Fibroblast of skin of right biceps (primary cell): ENCODE measurements at places on chromosomes 5 and 9.

- DNase-seq = peak; percentile 74
Measured at GRCh38 chr5:54658010-54658409, 140.5 kb downstream of the SNX18 start.

DNA sequence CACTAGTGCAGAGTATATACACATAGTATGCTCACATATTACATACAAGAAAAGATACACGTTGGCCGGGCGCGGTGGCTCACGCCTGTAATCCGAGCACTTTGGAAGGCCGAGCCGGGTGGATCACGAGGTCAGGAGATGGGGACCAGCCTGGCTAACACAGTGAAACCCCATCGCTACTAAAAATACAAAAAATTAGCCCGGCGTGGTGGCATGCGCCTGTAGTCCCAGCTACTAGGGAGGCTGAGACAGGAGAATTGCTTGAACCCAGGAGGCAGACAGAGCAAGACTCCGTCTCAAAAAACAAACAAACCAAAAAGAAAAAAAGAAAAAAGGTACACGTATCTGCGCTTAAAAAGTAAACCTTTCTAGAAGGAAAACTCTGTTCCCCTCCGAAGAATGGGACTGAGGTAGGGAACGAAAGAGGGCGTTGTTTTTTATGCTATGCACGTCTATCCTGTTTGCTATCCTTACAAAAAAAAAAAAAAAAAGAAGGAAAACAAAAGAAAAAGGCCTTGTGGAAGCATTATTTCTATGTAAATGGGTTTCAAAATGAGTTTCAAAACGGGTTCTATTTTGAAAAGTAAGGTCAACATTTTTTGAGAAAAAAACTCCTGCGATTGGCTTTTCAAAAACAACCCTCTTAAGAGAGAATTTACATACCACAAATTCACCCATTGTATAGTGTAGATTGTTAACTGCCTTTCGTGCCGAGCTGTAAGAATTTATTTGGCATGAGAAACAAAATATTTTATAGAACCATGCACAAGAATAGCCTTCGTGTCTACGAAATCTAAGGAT is 1.2 kb downstream of the AK3 start:
- DNase-seq = no peak

DNA sequence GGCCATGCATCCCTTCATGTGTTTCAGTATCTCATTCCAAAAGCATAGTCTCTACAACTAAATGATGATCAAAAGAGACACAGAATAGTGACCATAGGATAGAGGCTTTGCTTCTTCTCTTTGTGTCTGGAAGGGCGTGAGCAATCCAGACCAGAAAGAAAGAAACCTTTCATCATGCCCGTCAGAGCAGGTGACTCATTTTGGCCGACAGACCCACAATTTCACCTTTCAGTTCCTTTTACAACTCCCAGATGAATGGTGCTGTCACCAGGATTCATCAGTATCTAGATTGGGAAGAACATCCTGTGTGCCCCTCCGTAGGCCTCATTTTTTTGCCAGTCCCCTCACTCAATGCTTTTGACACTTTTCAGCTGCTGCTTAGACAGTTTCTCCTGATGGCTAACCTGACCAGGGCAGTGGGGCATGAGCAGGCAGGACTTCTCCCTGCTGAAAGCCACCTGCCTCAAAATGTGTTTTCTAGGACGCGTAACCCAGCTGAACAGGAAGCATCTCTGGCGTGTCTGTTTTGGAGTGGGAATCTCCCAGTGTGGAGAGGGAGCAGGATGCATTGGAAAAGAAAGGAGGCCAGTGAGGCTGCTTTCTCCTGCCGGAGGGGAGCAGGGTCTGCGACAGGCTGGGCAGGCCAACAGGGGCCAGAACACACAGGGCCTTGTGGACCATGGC is 21.2 kb downstream of the ABLIM3 start:
- peak; percentile 37 for DNase-seq

- DNase-seq = no peak
Measured at GRCh38 chr5:59185757-59186385, 603.0 kb downstream of the RAB3C start.

- no peak for DNase-seq
Measured at GRCh38 chr5:69528035-69528434, 32.0 kb upstream of the GTF2H2C start.

DNA sequence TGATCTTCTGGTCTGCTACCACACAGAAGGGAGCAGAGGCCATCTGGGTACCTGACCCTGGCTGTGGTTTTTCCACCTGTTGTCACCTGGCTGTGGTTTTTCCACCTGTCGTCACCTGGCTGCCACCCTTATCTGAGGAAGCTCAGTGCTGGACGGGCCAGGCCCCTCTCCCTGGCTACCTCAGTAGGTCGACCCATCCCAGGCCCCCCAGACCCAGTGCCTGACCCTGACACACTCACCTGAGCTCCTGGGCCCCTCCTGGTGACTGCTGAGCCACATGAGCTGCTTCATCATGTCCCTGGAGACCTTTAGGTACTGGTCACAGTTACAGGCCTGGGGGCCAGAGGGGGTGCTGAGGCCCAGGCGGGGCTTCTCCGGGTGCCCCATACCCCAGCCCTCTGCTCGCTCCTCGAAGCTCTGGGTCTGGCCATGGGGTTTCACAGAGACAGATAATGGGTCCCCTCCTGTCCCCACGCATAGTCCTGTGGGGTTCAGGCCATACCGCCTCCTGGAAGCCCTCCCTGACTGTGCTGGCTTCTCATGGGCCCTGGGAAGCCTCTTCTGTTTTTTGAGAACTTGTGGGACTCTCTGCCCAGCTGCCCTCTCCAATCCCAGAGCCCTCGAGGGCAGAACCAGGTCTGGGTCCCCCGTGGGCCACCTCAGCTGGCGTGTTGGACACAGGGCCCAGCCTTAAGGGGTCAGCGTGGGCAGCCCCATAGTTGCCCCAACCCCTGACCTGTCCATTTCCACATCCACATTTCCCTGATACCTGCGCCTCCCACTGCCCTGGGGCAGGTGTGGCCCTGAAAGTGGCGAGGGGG is 7.5 kb upstream of the NRARP start:
- no peak for DNase-seq

GRCh38 chr5:38557308-38557710 is 863 bp upstream of the LIFR start:
- no peak for DNase-seq

- DNase-seq = no peak
Measured at GRCh38 chr9:17521100-17521855, 57.6 kb upstream of the SH3GL2 start.

DNA sequence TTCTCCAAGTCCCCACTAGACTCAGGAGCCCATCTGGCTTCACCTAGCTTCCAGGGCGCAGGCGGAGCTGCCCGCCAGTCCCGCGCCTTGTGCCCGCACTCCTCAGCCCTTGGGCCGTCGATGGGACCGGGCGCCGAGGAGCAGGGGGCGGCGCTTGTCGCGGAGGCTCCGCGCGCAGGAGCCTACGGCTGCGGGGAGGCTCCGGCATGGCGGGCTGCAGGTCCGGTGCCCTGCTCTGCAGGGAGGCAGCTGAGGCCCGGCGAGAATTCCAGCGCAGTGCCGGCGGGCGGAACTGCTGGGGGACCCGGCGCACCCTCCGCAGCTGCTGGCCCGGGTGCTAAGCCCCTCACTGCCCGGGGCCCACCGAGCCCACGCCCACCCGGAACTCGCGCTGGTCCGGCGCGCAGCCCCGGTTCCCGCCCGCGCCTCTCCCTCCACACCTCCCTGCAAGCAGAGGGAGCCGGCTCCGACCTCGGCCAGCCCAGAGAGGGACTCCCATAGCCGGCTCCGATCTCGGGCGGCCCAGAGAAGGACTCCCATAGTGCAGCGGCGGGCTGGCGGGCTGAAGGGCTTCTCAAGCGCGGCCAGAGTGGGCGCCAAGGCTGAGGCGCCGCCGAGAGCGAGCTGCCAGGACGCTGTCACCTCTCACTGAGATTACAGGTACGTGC is 78.1 kb upstream of the PJA2 start:
- DNase-seq = no peak

GRCh38 chr5:176889321-176890280 is 9.5 kb downstream of the HK3 start:
- DNase-seq = no peak

DNA sequence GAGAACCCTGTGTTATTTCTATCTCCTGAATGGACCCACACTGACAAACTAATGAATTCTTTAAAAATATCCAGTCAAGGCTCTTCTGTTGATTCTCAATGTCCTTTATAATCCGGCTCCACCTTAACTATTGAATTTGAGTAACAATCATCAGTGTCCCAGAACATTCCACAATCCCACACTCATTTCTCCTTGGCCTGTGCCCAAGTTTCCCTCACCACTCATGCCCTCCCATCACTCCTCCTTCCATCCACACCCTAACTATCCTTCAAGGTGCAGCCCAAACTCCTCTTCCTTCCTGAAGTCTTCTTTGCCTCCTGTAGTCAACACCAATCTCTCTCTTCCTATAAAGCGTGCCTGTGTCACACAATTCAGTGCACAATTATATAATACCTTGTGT is 106.1 kb downstream of the NUDT12 start:
- no peak for DNase-seq

DNA sequence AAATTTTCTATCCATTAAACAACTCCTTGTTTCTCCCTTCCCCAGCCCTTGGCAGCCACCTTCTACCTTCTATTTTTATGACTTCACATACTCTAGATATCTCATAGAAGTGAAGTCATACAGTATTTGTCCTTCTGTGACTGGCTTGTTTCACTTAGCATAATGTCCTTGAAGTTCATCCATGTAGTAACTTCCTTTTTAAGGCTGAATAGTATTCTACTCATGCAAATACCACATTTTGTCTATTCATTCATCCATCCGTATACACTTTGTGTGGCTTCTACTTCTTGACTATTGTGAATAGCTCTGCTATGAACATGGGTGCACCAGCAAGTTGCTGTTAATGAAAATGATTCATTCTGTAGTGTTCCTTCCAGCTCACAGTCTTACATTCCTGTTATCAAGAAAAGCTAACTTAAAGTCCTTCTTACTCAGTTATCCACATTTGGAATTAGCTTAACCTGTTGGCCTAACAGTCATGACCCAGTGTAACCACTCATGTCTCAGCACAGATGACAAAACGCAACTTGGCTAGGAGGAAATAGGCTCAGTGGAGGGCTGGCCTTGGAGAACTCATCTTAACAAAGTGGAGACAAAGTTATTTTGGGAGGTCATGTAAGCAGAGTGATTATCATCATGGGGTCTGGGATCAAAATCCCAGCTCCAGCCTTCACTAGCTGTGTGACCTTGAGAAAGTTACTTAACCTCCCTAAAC is 129.7 kb upstream of the MAP3K1 start:
- DNase-seq = no peak
